Stimulated activated CD4-positive, alpha-beta T cell treated with anti-CD3 and anti-CD28 coated beads, Interleukin-2, amount 100 ng/mL, for 24 hours (primary cell): ENCODE measurements at places on chromosomes 16 and 17.

GRCh38 chr16:67393111-67393787 lies at the start of gene TPPP3:
Gene TPPP3 (minus strand): TSS chr16:67393498. CDS start chr16:67391111, 2,387 bp downstream.
- peak; percentile 58 for DNase-seq

DNA sequence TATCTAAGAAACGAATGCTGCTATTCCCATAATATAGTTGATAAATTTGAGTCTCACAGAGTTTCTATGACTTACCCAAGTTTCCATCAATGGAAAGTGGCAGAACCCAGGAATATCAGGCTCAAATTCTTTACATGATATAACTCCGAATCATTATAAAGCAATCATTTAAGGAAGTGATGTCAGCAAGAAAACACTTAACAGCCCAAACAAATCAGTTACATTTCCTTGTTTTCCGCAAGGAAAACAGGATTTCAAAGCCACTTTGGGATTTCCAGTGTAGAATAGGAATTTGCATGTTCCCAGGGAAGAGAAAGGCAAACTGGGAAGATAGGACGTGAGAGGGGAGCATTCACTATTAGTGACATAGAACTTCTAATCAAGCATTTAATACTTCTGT lies 311.4 kb upstream of the GOT2 start:
- no peak for DNase-seq

GRCh38 chr16:72517154-72517553 lies 345.2 kb upstream of the PMFBP1 start:
- no peak for DNase-seq

DNA sequence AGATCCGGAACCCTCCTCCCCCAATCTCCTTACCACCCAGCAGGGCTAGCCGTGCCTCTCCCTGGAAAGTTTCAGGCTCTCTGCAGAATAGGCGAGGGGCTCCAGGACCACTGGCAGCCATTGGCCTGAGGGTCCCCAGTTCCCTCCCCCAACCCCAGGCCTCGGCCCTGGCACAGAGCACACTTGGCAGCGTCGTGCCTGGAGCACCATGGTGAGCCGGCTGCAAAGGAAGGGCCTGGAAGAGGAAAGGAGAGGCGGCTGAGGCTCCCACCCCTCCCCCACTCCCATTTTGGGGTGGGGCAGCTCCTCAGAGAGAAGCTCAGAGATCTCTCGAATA lies 369 bp upstream of the BTBD17 start:
- DNase-seq, result no peak

GRCh38 chr16:730666-731509 lies 4.0 kb downstream of the HAGHL start:
- no peak for DNase-seq

DNA sequence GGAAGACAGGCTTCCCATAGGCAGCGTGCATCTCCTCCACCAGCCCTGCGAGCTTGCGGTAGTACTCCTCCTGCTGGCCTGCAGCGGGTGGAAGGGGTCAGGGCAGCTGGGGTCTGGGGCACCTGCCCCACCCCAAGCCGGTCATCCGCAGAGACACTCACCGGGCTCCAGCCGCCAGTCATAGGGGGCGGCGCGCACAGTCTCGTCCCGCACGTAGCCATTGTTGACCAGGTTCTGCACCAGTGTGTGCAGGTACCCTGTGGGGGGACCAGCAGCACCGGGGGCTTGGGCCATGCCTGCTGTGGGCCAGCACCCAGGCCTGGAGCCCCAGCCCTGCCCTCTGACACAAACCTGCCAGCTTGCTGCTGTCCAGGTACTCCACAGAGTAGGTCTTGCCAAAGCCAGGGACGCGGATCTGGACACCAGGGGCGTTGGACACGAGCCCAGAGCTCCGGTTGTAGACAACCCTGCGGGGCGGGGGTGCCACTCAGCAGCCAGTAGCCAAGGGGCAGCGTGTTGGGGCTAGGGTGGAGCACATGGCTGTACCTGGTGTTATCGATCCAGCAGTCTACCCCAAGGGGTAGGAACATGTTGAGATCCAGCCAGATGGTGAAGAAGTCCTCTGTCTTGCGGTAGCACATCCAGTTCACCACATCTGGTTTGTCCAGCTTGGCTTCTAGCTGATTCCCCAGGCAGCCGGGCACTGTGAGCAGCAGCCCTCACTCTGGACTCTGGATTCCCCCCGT lies 1.2 kb downstream of the LCAT start:
- DNase-seq, result no peak

DNA sequence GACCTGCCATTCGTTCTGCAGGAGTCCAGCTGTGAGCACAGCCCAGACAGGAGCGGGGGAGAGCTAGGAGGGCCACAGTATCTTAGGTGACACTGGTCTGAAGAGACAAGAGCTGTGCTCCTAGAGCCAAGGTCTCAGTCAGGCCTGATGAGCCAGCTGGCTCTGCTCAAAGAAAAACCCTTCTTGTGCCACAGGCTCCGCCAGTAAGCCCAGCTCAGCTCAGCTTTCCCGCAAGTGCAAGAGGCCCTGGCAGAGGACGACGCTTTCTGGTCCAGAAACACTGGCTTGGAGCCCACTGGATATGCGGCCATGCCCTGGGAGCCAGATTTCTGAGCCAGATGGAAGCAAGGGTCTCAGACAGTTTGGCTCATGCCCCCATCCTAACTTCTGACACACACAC lies 23.9 kb downstream of the PEMT start:
- no peak for DNase-seq

DNA sequence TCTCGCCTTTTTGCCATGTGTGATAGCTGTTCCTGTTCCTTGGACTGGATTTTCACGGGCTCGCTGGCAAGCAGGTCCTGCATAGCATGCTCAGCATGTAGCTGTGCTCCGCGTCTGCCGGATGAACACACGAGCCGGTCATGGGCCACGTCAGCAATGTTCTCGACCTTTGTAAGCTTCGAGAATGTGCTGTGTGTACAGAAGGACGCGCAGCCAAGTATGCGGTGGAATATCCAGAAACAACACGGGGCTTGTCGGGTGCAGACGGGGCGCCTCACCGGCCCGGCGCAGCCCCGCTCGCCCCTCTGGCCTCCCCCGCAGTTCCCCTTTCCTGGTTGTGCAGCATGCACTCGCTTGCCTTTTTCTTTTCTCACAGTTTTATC lies 42.2 kb downstream of the RPTOR start:
- no peak for DNase-seq

DNA sequence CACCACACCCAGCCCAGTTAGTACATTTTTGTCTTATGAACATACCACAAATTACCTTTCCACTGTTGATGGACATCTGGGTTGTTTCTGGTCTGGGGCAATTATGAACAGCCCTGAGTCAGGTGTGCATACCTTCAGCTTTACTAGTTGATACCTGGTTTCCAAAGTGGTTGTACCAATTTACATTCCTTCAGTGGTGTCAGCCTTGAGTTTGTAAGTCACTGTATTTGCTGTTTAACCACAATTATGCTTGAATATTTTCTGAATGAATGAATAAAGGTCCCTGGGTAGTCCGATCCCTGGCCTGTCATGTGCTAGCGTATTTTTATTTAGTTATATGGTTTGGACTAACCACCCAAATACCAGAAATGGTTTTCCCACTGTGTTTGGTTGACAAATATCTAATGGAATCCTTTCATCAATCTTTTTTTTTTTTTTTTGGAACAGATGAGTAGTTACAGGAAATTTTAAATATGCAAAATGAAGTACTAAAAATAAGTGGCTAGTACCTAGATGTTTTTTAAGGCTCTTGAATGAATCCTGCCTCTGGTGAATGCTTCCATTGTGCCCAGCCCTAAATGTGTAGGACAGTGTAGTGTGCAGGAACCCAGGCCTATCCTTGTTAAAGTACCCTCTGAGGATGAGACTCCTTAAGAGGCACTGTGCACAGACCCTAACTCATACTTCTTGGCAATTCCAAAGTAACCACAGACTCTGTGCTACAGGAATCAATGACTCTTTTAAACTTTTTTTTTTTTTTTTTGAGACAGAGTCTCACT lies 3.7 kb downstream of the DUSP14 start:
- DNase-seq, result no peak

GRCh38 chr16:77434530-77435271 lies at the start of gene ADAMTS18:
Gene ADAMTS18 (minus strand): TSS chr16:77435034. CDS start chr16:77434695, 339 bp downstream.
- no peak for DNase-seq

DNA sequence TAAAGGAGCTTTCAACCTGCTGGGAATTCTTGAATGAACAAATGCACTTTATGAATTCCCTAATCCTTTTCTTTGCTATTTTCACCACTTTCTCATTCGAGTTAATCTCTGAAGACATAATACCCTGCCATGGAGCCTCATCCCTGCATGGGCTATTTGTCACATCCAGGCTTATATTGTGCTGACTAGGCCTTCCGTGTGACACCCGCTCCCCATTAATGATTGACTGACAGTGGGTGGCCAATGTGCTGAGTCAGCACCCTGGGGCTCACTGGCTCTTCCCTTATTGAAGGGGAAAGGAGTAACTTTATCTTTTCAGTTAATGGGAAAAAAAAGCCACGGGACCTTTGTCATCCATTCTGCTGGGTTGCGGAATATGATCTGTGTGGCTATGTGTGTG lies 1024.8 kb upstream of the EEF2KMT start:
- no peak for DNase-seq

GRCh38 chr17:67974185-67974584 lies 22.1 kb downstream of the C17orf58 start:
- DNase-seq, result no peak

DNA sequence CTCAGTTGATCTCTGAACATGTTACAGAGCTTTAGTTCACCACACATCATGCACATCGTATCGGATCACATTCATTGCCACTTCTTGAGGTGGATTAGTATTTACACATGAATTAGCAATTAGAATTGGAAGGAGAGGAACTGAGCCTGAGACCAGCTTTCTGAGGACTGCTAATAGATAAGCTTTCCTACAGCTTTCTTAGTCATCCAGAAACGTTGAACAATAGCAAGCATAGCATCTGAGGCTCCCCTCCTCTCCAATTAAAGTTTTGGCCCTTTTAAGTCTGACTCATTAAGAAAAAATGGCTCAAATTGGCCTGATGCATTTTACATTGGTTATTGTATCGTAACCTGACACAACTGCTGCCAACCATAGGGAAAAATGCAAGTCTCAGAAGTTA lies 1130.4 kb downstream of the CDH8 start:
- no peak for DNase-seq

DNA sequence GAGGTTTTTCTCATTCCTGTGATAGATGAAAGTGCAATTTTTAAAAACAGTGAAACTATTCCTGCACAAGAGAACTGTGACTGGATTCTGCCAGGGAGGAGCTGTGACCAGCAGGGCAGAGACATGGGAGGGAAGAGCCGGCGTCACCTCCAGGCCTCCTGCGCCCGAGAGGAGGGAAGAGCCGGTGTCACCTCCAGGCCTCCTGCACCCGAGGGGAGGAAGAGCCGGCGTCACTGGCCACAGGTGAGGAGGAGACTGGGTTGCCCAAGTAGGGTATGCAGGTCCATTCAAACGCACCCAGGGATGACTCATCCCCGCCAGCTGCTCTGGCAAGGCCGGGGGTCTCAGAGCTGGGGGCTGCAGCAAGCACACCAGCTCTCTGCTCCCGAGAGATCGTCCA lies 56.7 kb downstream of the METRNL start:
- no peak for DNase-seq

DNA sequence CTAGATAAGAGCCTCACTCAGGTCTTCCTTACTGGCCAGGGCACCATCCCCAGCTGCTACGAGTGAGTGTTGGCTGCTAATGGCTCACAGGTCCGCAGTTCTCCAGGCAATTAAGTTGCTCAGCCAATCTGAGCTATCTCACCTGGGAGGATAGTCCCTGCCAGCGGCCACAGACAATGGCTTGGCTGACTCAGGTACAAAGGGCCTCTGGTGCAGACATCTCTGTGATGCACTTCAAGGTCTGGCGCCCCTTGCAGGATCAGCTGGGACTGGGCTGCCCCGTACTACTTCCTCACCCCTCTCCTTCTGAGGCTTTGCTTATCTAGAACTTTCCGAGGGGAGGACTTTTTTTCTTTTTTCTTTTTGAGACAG lies 49.2 kb upstream of the EMP2 start:
- no peak for DNase-seq

GRCh38 chr16:15498427-15499175 lies 64.2 kb downstream of the BMERB1 start:
- no peak for DNase-seq

DNA sequence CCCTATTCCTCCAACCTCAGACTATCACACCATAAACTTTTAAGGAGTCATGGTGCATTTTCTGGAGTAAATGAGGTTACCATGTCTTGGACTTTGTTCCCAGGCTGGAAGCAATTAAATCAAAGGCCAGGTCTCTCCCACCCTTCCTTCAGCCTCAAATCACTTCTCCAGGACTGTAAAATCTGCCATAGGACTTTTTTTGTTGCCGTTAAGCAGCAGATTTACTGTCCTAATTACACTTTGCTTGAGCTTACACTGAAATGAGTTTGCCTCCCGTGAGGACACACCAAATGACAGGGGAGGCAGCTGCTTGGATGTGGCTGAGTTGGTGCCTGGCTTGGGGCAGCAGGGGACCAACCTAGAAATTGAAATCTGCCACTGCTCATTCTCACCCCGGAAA lies 14.7 kb downstream of the DCAKD start:
- no peak for DNase-seq

DNA sequence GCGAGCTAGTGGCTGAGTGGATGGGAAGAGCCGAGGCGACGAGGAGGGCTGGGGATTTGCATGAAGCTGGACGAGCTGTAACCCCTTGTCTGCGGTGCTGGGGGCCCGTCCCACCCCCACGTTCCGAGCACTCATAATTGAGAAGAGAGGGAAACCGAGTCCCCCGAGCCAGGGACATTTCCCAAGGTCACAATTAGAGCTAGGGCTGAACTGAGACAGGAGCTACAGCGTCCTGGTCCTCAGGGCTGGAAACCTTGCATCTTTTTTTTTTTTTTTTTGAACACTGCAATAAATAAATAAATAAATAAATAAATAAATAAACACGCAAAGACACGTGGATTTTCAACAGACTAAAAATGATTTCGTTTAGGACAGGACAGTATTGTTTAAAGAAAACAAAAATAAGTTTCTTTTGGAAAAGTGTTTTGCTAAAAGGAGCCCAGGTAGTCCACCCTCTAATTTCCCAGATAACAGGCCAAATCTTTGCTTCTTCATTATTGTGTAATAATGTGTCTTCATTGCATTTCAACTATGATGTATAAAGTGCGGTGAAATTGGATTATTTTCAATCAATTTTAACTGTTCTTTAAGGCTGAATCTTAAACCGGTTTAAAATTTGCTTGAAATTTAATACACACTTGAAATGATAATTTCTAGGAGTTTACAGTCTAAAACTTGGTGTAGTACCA lies 992 bp downstream of the GDPD1 start:
- DNase-seq, result no peak
